Right lobe of liver (tissue), 6 donors: ENCODE measurements at places on chromosomes 3 and 15. TPM values are rescaled to one million over a fixed set of nuclear protein-coding genes. Genes with fewer than 3 reads are reported as not detected.
A peak's percentile ranks its signal among the peaks of the same experiment; 100 is the strongest.

DNA sequence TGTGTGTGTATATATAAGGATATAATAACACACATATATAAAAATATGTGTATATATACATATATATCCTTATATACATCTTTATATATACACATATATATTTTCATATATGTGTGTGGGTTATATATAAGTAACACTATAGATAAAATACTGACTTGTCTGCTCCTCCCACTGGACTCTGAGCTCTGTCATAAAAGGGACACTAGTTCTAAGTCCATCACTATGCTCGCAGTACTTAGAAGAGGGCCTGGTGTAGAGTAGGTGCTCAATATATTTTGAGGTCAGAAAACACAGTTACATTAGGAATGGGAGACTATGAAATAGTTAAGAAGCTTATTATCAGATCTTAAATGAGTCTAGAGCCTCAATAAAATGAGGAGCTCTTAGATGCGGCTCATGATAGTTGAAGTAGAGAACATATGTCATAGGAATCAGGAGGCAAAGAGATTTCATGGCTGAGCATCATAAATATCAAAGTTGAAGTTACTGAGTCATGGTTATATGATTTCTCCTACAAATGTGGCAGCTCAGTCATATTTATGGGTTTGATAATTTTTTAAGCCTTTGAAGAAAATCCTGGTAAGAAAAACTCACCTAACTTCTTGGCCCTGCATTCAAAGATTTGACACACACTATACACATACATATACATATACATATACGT, 371.2 kb upstream of the THBS1 start:
- H3K4me3 ChIP-seq: no peak overlapping the region
- H3K27me3 ChIP-seq: no peaks in the 10 kb centered on the region
- H3K27ac ChIP-seq: no peak overlapping the region
- H3K4me1 ChIP-seq: no peaks in the 10 kb centered on the region
- no peak for DNase-seq

- no peaks in the 10 kb centered on the region for H3K36me3 ChIP-seq
- no peak overlapping the region for H3K4me3 ChIP-seq
- no peaks in the 10 kb centered on the region for H3K27me3 ChIP-seq
- no peaks in the 10 kb centered on the region for H3K4me1 ChIP-seq
- no peak overlapping the region for H3K27ac ChIP-seq
Observed at GRCh38 chr3:10835406-10835805, 19.4 kb downstream of the SLC6A11 start.

- H3K27me3 ChIP-seq: no peaks in the 10 kb centered on the region
- no peak for DNase-seq
- H3K4me3 ChIP-seq: no peak overlapping the region
- no peak overlapping the region for H3K27ac ChIP-seq
- H3K36me3 ChIP-seq: no peaks in the 10 kb centered on the region
- no peaks in the 10 kb centered on the region for H3K4me1 ChIP-seq
Observed at GRCh38 chr3:141845407-141846049, 30.9 kb upstream of the ATP1B3 start.

GRCh38 chr3:127547761-127548605, 42.5 kb downstream of the TPRA1 start:
- no peak overlapping the region for H3K27ac ChIP-seq
- peak overlapping the region; percentile 60 for H3K4me3 ChIP-seq
- H3K27me3 ChIP-seq: no peaks in the 10 kb centered on the region
- DNase-seq: peak; percentile 77
- H3K36me3 ChIP-seq: no peaks in the 10 kb centered on the region

- no peaks in the 10 kb centered on the region for H3K27me3 ChIP-seq
- peak; percentile 15 for DNase-seq
- no peaks in the 10 kb centered on the region for H3K36me3 ChIP-seq
Observed at GRCh38 chr15:68411343-68411675, 20.7 kb downstream of the ITGA11 start.

GRCh38 chr3:182292591-182292990, 500.7 kb upstream of the ATP11B start:
- H3K27ac ChIP-seq: no peak overlapping the region
- H3K4me1 ChIP-seq: no peaks in the 10 kb centered on the region
- DNase-seq: no peak
- no peaks in the 10 kb centered on the region for H3K27me3 ChIP-seq
- no peak overlapping the region for H3K4me3 ChIP-seq
- no peaks in the 10 kb centered on the region for H3K36me3 ChIP-seq

- H3K27me3 ChIP-seq: no peaks in the 10 kb centered on the region
- no peaks in the 10 kb centered on the region for H3K36me3 ChIP-seq
- H3K4me3 ChIP-seq: no peak overlapping the region
- no peak overlapping the region for H3K27ac ChIP-seq
Observed at GRCh38 chr3:156918746-156919145, 92.6 kb downstream of the LEKR1 start.

GRCh38 chr15:81851325-81851724, 194.5 kb downstream of the MEX3B start:
- H3K27ac ChIP-seq: no peak overlapping the region
- DNase-seq: no peak
- H3K36me3 ChIP-seq: no peaks in the 10 kb centered on the region
- no peak overlapping the region for H3K4me3 ChIP-seq
- H3K4me1 ChIP-seq: no peaks in the 10 kb centered on the region

- no peaks in the 10 kb centered on the region for H3K27me3 ChIP-seq
- no peaks in the 10 kb centered on the region for H3K4me1 ChIP-seq
- H3K4me3 ChIP-seq: no peak overlapping the region
- no peaks in the 10 kb centered on the region for H3K36me3 ChIP-seq
- DNase-seq: no peak
- H3K27ac ChIP-seq: no peak overlapping the region
Observed at GRCh38 chr15:24039683-24040082, 352.6 kb upstream of the NDN start.

GRCh38 chr3:46289966-46290365, 47.7 kb downstream of the CCR3 start:
- no peaks in the 10 kb centered on the region for H3K4me1 ChIP-seq
- no peaks in the 10 kb centered on the region for H3K27me3 ChIP-seq
- no peak overlapping the region for H3K27ac ChIP-seq
- H3K4me3 ChIP-seq: no peak overlapping the region
- H3K36me3 ChIP-seq: no peaks in the 10 kb centered on the region
- DNase-seq: no peak

- no peak for DNase-seq
- H3K27me3 ChIP-seq: no peaks in the 10 kb centered on the region
- H3K36me3 ChIP-seq: no peaks in the 10 kb centered on the region
- H3K4me1 ChIP-seq: no peaks in the 10 kb centered on the region
- no peak overlapping the region for H3K27ac ChIP-seq
Observed at GRCh38 chr3:34305266-34305665, 506.8 kb downstream of the PDCD6IP start.

- no peak for DNase-seq
- no peak overlapping the region for H3K27ac ChIP-seq
Observed at GRCh38 chr15:77966540-77967234, 110.8 kb downstream of the TBC1D2B start.

DNA sequence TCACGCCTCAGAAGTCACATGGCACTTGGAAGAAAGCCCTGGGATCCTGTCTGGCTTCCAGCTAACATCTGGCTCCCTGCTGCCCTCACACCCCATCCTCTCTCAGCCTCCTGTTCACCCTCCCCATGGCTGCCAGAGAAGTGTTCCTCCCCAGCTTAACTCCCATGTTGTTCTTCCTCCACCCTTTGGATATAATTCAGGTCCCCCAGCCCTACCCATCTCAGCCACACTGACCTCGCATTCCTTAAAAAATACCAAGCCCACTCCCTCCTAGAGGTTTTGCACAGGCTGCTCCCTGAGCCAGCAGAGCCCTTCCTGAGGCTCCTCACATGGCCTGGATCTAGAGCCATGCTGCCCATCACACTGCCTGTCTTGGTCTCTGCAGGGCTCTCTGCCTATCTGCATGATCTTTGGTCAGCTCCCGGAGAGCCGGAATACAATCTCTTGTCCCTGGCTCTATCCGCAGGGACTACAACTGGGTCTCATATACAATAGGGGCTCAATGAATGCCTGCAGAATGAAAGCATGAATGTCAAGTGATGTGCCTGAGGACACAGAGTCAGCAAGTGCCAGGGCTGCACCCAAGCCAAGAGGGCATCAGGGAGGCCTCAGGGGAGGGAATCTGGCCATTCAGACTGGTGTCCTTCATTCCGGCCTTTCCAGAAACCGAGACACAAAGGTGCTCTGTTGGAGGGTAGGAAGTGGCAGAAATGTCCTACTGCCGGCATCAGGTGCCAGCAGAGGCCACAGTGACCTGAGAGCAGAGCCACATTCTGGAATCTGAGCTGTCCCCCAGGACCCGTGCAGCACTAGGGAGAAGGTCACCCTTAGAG, 3.8 kb upstream of the TKT start:
- peaks cover 16% of the 10 kb centered on the region for H3K4me1 ChIP-seq
- no peaks in the 10 kb centered on the region for H3K27me3 ChIP-seq
- H3K27ac ChIP-seq: no peak overlapping the region
- no peaks in the 10 kb centered on the region for H3K36me3 ChIP-seq

DNA sequence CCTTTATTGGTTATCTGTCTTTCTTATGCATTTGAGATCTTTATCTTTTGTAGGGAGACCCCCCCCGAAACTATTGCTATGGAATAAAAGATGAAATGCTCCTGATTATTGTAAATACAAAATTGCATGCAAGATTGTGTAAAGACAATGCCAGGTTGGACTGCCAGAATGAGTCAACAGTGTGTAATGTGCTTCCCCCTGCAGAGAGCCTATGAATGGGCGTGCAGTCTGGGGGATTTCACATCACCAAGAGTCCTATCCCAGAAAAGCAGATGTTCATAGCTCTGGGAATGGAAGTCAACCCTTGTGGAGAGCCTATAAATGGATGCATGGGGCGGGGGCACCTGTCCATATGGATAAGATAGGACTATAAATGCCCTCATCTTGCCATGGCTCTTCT, 584.3 kb downstream of the NSUN3 start:
- H3K36me3 ChIP-seq: no peaks in the 10 kb centered on the region
- no peak overlapping the region for H3K27ac ChIP-seq

DNA sequence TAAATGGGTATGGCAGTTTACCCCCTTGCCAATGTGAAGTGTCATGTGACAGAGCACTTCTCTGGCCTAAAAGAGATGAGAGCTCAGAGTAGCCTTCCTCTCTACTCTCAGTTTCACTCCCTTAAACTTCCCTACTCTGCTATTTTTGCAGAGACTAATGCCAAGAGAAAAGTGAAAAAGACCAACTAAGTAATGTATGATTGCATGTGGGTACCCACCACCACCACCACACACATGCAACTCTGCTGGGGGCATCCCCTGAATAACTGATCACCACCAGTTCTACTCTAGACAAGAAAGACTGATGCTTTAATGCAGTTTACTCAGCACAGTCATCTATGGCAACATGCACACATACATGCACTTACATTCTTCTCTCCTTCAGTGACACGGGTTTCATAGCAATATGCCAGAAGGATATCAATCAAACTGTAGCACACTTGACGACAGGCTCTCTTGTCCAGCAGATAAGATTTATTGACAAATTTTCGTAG, 31.3 kb downstream of the SHQ1 start:
- H3K36me3 ChIP-seq: no peaks in the 10 kb centered on the region
- H3K4me3 ChIP-seq: no peak overlapping the region
- H3K27ac ChIP-seq: no peak overlapping the region
- H3K4me1 ChIP-seq: no peaks in the 10 kb centered on the region

SHC4 gene
- total RNA-seq: not detected

C3orf22 gene
- not detected for total RNA-seq

CHRNA5 gene
- 0.56 TPM for total RNA-seq

GABRG3 gene
- not detected for total RNA-seq

GOLGA8T gene
- total RNA-seq: 0.27 TPM

CIP2A gene
- total RNA-seq: 3.2 TPM

KLHL40 gene
- total RNA-seq: 0.19 TPM

CPLX3 gene
- not detected for total RNA-seq
